Stimulated activated CD8-positive, alpha-beta memory T cell treated with anti-CD3 and anti-CD28 coated beads, Interleukin-4, amount 100 ng/mL, for 1 hour (primary cell): ENCODE measurements at places on chromosomes 13 and 19.
A peak's percentile ranks its signal among the peaks of the same experiment; 100 is the strongest.

DNA sequence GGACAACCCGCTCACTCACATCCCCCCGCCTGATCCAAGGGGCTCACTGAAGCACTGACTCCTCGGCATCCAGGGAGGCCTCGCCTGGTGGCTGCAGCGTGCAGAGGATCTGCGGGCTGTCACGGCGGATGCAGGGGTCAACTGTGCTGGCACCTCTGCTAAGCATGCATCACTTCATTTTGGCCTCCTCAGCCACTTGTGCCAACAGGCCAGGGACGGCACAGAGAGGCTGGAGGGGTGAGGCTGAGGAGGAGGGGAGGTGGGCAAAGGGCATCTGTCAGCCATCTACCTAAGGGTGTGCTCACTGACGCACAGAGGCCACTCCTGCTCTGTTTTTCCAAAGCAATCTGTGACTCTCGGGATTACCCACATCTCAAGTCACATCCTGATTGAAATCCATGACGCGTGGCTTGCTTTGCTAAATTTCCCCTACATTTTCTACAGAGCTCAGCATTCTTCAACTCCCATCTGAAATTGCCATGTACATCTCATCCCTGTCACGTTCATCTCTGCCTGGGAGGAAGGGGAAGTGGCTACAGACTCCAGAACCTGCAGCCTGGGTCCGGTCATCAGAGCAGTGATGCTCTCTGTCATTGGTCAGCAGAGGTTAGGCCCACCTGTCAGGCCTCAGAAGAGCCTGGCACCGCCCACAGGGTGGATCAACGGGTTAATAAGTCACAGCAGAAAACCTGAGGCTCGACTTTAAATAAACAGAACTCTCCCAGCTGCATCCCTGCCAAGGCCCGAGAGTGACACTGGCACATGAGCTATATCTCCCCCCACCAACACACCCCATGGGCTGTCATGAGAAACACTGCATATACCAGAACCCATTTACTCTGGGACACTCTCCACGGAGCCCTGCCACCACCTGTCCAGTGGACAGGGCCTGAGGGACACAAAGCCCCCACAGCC is 17.6 kb downstream of the ELL start:
- DNase-seq = no peak

DNA sequence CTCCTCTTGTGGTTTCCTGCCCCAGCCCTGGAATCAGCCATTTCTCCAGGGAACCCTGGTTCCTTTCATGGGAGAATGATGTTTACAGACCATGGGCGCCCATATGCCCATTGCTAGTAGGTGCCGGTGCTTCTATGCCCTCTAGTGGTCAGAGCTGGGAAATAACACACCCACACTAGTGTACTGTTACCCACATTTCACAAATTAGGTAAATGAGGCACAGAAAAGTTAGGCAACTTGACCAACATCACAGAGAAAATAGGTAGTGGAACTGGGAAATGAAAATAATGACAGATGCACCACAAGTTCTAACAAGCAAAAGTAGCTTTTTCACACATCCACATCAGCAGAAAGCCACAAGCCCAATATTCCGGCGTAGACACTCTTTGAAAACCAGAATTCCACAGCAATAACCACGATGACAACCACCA is 1.3 kb upstream of the CEACAM3 start:
- DNase-seq = peak; percentile 27

DNA sequence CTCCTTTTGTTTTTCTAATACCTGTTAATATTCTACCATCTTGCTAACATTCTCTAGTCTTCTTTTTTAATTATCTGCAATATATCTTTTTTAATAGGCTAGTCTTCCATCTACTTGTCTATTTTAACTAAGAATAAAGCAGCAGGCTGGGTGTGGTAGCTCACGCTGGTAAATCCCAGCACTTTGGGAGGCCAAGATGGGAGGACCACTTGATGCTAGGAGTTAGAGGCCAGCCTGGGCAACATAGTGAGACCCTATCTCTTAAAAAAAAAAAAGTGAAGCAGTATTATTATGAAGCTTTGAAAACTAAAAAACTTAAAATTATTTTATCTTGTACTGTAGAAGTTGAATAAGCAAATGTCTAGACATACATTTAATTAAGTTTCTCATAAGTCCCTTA is 3.3 kb downstream of the UTP14C start:
- DNase-seq = no peak

- no peak for DNase-seq
These were observed 437.3 kb upstream of the HTR2A start for GRCh38 chr13:47334173-47334572.

GRCh38 chr13:112702341-112702985 is 12.6 kb downstream of the ATP11A start:
- no peak for DNase-seq

DNA sequence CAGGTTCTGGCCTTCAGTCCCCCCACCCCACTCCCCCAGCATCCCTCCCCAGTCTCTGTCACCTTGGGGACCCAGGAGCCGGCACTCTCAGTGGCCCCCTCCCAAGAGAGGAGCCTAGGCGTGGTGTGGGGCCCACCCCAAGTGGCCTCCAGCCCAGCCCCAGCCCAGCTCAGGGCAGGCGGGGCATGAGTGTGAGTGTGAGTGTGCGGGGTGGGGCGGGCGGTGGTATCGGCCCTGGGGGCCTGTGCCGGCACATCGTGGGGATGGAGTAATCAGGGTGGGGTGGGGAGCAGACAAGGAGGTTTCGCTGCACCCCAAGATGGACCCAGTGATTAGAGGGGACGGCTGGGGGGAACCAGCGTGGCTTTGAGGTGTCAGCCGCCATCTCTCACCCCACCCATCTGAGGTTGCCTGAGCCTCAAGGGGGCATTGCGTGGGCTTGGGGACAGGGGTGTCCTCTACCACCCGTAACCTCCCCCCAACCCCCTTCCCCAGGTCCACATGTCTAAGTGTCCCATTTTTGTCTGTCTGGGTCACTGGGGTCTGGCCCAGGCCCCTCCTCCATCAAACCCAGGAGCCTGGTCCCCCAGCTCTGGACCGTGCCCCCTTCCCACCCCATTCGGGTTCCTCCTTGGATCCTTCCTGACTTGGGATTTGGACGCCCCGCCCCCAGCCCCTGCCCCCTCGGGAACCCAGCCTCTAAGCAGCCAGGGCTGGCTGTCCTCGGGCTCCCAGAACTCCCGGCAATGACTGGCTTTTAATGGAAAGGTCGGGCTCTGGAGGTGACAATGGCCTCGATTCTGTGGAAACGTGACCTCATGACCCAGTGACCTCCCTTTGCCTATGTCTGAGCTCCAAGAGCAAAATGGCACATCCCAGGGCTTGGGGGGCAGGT is 6.9 kb upstream of the SULT2B1 start:
- DNase-seq = no peak

GRCh38 chr13:48858122-48858902 is 117.4 kb upstream of the FNDC3A start:
- no peak for DNase-seq

- no peak for DNase-seq
These were observed 289.4 kb upstream of the MIR17HG start for GRCh38 chr13:91058066-91058465.

- DNase-seq = no peak
These were observed 10.0 kb downstream of the IQCN start for GRCh38 chr19:18264137-18264854.

- no peak for DNase-seq
These were observed 774 bp downstream of the GGN start for GRCh38 chr19:38386971-38387549.

DNA sequence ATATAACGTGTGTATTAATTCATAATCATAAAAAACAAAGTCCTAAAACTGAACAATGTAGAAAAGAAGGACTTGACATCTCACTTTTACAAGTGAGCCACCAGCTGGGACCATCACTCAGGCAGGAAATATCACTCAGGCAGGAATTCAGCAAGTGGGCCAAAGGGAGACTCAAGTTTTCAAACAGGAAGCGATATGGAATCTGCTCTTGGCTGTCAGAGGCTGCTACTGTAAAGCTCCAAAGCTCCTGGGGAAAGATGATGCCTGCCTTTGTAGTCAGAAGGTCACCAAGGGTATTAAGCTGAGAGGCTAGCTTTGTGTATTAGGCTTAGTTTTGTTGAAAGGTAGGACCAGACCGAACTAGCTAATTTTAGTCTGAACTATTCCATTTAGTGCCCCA is 5.5 kb upstream of the AKAP11 start:
- no peak for DNase-seq

DNA sequence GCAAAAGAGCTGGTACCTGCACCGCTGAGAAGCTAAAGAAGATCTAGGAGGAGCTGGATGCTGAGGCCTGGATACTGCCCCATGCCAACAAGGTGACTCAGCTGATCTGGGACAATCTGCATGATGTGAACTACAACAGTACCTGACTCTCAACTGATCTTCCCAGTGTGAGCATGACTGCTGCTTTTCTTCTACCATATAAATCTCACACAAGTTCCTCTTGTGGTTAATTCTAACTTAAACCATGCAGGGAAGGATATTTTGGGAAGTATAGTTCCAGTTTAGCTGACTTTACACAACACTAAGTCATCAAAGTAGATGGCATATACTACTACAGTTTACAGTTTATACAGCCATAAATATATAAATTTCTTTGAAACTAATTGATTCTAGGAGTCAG is 91.9 kb downstream of the SLAIN1 start:
- no peak for DNase-seq

- DNase-seq = no peak
These were observed 1.1 kb upstream of the ARHGAP35 start for GRCh38 chr19:46859637-46860124.

DNA sequence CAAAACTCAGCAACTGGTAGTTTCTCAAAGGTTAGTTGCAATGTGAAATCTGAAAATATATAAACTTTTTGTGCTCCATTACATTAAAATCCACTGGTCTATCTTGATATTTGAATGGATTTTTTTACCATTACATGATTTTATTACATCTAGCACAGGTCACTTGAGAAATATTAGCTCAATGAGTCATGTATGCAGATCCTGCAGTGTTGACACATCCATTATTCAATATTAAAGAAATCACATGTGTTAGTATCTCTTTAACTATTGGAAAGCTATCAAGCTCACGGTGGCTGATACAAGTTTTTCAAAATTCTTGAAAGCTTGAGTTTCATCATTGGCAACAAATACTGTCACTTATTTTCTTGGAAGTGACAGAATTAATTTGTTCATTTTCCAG is 373.9 kb upstream of the TSHZ3 start:
- DNase-seq = no peak

DNA sequence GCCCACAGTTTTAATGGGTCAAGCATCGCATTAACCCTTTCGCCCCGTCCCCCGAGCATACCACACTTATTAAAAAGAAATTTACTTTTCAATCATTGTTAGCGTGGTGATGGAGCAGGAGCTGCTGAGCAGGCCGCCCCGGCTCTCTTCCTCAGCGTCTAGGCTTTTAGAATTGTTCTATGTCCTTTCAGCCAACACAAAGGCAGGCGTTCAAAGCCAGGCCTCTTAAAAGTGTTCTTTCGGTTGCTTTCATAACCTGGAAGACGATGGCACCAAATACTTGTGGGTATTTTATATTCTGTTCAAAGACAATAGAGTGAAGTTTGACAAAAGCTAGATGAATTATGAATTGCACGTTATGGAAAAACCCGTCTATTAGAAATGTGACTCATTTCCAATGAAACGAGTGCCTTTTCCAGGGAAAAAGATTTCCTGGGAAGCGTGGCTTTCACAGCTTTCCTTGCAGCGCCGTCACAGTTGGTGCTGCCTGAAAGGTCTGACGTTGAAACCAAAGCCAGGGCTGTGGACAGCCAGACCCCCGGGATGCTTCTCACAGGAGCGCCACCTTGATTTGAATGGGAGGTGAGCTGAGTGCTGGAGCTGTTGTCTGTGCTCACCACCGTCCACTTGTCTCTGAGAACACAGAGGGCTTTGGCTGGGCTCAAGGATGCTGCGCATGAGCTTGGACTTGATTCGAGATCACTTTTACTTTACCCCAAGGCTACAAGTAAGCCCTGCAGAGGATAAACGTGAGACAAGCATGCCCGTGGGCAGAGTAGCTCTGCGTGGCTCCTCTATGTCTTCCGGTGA is 78.8 kb downstream of the SOX1 start:
- DNase-seq = no peak

DNA sequence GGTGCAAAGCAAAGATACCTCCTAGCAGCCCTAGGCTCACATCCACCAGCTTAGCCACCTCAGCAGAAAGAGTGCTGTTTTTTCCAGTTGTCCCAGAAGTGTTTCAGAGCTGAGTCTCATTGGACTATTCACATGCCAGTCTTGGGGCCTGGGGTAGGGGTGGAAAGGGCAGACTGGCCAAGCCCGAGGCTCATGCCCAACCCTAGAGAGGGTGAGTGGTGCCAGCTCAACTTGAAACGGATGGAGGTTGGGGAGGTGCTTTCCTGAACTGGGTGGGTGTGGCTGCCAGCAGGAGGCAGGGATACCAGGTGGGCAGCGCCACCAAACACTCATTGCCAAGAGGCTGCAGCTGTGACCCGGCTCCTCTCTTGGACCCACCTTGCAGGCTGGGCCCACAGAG is 116.9 kb downstream of the DPF1 start:
- no peak for DNase-seq

DNA sequence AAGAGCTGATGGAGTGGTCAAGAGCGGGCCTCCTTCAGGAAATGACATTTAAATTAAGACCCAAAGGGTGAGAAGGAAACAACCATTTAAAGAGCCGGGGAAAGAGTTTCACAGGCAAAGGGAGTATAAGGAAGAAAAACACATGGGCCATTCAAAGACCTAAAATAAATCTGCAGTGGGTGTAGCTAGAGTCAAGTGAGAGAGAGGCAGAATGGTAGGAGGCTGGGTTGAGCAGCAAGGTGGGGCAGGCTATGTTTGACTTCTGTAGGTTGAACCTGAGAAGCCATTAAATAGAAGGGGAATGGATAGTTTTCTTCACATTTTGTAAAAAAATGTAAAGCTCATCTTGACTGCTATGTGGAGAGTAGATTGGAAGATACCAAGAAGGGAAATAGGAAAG is 183.8 kb downstream of the LACC1 start:
- no peak for DNase-seq

DNA sequence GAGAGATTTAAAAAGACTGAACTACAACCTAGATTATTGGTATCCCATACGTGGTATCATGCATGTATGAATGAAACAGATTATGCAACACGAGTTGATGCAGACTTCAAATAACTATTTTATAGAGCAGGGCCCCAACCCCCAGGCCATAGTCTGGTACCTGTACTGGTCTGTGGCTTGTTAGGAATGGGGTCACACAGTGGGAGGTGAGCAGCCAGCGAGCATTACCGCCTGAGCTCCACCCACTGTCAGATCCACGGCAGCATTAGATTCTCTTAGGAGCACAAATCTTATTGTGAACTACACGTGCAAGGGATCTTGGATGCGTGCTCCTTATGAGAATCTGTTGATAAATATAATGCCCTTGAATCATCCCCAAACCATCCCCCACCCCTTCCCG is 320.2 kb downstream of the TBC1D4 start:
- no peak for DNase-seq

GRCh38 chr13:110421696-110422385 is 114.8 kb downstream of the COL4A2 start:
- no peak for DNase-seq
